NCI-H774 (cell line): ENCODE measurements at places on chromosomes 2 and 18.

DNA sequence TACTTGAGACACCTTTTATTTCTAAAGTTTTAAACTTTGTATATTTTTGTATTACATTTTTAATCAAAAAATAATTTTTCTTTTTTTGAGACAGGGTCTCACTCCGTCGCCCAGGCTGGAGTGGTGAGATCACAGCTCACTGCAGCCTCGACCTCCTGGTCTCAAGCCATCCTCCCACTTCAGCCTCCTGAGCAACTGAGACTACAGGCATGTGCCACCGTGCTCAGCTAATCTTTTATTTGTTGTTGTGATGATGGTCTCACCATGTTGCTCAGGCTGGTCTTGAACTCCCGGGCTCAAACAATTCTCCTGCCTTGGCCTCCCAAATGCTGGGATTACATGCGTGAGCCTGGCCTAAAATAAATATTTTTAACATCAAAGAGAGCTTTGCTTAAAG, 218.7 kb upstream of the SH3BP4 start:
- no peak for DNase-seq

GRCh38 chr2:191266201-191266600, 21.0 kb downstream of the MYO1B start:
- DNase-seq: no peak

GRCh38 chr18:36700955-36701354, 127.8 kb downstream of the TPGS2 start:
- no peak for DNase-seq

- no peak for DNase-seq
Measured at GRCh38 chr2:111171337-111171930, 50.7 kb downstream of the BCL2L11 start.

- DNase-seq: no peak
Measured at GRCh38 chr2:232533944-232534710, 5.4 kb upstream of the CHRNG start.

DNA sequence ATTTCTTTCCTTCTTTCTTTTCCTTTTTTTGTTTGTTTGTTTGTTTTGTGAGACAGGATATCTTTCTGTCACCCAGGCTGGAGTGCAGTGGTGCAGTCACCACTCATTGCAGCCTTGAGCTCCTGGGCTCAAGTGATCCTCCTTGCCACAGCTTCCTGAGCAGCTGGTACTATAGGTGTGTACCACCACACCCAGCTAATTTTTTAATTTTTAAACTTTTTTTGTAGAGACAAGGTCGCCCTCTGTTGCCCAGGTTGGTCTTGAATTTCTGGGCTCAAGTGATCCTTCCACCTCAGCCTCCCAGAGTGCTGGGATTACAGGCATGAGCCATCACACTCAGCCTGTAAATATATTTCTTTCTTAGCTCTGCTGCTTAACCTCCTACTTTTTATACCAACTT, 83.4 kb upstream of the CYP20A1 start:
- no peak for DNase-seq

DNA sequence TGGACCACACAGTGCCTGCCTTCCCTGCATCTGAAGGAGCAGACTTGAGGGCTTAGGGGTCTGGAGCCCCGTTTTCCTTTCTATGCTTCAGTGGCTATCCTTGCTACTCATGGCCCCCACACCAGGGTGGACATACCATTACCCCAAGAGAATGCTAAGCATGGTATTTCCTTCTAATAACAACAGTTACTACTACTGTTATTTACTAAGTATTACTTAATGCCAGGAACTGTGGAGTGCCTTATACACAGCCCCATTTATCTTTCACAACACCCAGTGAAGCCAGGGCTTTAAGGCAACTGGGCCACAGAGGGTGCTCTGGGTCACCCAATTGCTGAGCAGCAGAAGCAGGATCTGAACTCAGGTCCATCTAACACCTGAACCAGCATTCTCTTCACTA, 5.8 kb upstream of the PAX8 start:
- no peak for DNase-seq

DNA sequence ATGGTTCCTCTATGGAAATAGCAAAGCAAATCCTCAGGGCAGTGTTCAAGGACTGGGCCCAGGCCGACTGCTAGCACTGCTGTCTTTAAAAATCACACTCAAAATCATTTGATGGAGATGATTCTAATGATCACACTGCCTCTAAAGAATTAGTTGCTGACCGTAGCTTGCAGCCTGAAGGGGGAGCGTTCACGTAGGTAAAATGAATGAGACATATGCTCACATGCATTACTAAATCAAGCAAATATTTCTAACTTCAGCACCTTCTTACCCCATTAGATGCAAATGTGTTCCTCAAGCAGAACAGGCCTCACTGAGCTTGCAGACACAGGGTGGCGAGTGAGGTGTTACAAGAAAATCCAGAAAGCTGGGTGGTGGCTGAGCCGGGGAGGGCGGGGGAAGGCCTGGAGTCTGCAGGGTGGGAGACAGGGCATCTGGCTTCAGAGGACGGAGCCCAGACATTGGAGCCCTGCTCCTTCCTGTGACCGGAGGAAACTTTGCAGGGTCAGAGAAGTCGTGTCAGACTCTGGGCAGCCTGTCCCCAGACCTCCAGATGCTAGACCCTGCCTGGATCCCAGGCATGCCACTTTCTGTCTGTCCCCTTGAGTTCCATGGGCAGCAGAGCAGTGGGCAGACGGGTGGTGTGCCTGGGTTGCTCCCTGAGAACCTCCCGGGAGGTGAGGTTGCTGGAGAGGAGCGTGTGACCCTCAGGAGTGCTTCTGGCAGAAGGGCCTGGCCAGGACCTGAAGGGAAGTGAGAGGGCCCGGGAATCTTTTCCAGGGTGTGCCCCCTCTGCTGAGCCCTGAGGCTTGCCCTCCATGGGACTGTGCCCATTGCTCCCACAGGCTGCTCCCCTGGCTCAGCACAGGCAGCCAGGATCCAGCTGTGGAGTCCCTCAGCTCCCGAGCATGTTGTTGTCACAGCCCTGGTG, 7.1 kb upstream of the NPPC start:
- DNase-seq: no peak

GRCh38 chr2:178913049-178913441, 105.8 kb upstream of the TTN start:
- no peak for DNase-seq

- peak; percentile 68 for DNase-seq
Measured at GRCh38 chr18:26549263-26550094, 1.1 kb upstream of the KCTD1 start.

DNA sequence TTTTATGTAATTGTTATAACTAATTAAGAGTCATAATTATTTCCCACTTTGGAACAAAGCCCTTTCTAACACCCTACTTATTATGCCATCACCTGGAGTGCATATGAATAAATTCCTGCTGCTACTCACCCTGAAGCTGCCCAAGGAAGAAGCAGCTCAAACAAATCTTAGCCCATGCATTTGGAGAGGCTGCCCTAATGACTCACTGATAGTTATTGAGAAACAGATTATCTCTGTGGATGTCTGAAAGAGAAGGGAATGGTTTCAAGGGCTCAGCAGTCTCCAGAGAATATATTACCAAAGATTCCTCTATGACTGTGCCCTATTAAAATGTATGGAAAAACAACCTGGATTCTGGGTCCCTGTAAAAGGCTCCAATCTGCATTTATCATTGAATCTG, 81.0 kb downstream of the GPR39 start:
- DNase-seq: no peak
